Cardiac septum (tissue), 1 donor: ENCODE measurements at places on chromosomes 2 and 18. TPM values are rescaled to one million over a fixed set of nuclear protein-coding genes. Genes with fewer than 3 reads are reported as not detected.

- DNase-seq = no peak
Observed at GRCh38 chr2:109644571-109645275, 30.6 kb downstream of the SOWAHC start.

- DNase-seq = peak; percentile 69
Observed at GRCh38 chr2:29241955-29242565, 126.8 kb downstream of the CLIP4 start.

GRCh38 chr2:46041434-46041833 is 255.8 kb upstream of the EPAS1 start:
- no peak for DNase-seq

GRCh38 chr2:240189686-240190085 is 49.2 kb upstream of the OTOS start:
- peak; percentile 36 for DNase-seq

DNA sequence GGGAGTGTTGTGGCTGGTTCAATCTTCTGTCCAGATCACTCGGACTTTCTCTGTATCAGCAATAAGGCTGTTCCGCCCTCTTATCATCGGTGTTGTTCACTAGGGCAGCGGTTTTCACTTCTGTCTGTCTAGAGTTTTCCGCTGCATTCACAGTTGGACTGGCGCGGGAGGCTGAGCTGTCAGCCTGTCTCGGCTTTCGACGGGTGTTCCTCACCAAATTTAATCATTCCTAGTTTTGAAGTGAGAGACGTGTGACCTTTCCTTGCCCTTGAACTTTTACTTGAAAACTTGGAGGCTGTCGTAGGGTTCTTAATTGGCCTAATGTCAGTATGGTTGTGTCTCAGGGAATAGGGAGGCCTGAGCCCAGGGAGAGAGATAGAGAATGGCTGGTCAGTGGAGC is 108.3 kb downstream of the NFATC1 start:
- peak; percentile 24 for DNase-seq

- no peak for DNase-seq
Observed at GRCh38 chr2:36379710-36380448, 24.3 kb downstream of the CRIM1 start.

DNA sequence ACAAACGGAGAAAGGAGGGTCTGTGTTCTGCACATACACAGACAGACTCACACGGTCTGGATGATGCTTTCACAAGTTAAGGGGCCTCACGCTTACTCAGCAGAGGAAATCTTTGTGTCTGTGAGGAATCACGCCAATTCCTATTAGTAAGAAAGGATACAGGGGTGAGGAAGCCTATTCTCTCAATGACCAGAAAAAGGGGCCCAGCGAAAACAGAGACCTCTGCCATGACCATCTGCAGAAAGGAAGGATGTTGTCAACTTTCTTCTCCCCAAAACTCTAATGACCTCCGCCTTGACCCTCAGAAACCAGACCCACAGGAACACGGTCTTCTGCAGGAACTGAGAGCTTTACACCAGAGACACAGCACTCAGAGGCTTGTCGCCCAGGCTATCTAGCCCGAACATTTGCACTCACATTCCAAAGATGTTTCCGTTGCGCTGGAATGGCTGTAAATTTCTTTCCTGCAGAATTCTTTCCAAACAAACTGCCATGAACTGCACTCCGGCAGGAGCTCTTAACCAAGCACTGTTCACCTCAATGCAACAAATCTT is 186.3 kb downstream of the TCF4 start:
- DNase-seq = no peak

EMILIN1 gene
- 21.0 TPM for total RNA-seq

- no peak for DNase-seq
Observed at GRCh38 chr2:46363535-46364170, 66.4 kb downstream of the EPAS1 start.

TPO gene
- total RNA-seq = 11.8 TPM

LIMS3 gene
- total RNA-seq = 6.4 TPM

- DNase-seq = no peak
Observed at GRCh38 chr18:69022426-69022825, 224.5 kb downstream of the CCDC102B start.

DNA sequence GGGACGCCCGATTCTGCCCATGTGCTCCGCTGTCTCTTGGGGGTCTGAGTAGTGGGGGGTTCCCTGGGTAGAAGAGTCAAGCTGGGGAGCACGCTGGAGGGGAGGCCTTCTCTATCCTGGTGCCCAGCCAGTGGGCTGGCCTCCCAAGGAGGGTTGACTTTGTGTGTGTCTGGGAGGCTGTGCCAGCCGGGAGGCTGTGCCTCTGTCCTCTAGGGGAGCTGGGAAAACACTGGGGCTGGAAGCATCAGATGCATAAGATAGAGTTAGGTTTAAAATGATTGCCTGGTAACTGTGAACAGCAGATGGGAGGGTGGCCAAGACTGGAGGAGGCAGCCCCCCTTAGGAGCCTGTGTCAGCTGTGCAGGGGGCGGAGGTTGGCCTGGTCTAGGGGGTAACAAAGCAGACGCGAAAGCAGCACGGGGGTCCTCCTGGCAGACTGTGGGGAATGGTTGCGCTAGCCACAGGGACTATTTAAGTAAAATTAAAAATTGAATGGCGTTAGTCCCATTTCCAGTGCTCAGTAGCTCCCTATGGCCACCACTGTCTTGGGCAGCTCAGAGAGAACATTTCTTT is 1.3 kb downstream of the ING5 start:
- no peak for DNase-seq

GRCh38 chr2:29394981-29395350 is 279.8 kb downstream of the CLIP4 start:
- no peak for DNase-seq

TXNDC2 gene
- total RNA-seq = not detected

TRIB2 gene
- 49.9 TPM for total RNA-seq

LRRC30 gene
- not detected for total RNA-seq

SLC39A6 gene
- 15.6 TPM for total RNA-seq

- no peak for DNase-seq
Observed at GRCh38 chr18:34848695-34849094, 138.6 kb downstream of the DTNA start.

GRCh38 chr2:201973305-201973928 is 60.2 kb upstream of the FZD7 start:
- no peak for DNase-seq

GRCh38 chr18:76056471-76057110 is 438.5 kb downstream of the ZNF516 start:
- no peak for DNase-seq

- no peak for DNase-seq
Observed at GRCh38 chr18:47817017-47817794, 113.3 kb downstream of the SMAD2 start.

GRCh38 chr2:39488450-39488849 is 51.4 kb upstream of the MAP4K3 start:
- no peak for DNase-seq

GRCh38 chr2:190360965-190361364 is 17.6 kb downstream of the INPP1 start:
- no peak for DNase-seq

- no peak for DNase-seq
Observed at GRCh38 chr2:84131278-84131830, 327.7 kb downstream of the SUCLG1 start.

OSBPL6 gene
- 5.5 TPM for total RNA-seq

ADCYAP1 gene
- 0.22 TPM for total RNA-seq

GRCh38 chr2:173511942-173512341 is 157.3 kb downstream of the CDCA7 start:
- DNase-seq = no peak

DNA sequence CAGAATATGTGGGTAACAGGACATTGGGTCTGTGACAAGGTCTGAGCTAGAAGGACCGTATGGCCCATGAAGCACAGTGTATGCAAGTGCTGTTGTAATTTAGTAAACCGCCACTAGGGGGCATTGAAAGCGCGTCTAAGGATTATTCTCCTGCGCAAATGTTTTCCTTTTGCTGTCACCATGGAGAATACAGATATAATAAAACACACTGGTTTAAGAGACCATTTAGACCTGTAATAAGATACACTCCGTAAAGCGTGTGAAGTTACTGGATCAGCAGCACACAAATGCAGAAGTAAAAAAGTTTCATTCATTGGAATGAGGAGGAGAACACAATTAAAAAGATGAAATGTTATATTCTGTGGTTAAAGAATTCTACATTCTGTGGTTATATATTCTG is 272.4 kb downstream of the AGAP1 start:
- DNase-seq = no peak

- DNase-seq = no peak
Observed at GRCh38 chr2:43223521-43224001, 2.8 kb downstream of the ZFP36L2 start.

OTOS gene
- total RNA-seq = not detected

GRCh38 chr18:49613641-49614151 is 51.8 kb downstream of the LIPG start:
- peak; percentile 63 for DNase-seq

CYP1B1 gene
- 92.7 TPM for total RNA-seq

- no peak for DNase-seq
Observed at GRCh38 chr18:3283908-3284307, 22.0 kb downstream of the MYL12B start.

DNA sequence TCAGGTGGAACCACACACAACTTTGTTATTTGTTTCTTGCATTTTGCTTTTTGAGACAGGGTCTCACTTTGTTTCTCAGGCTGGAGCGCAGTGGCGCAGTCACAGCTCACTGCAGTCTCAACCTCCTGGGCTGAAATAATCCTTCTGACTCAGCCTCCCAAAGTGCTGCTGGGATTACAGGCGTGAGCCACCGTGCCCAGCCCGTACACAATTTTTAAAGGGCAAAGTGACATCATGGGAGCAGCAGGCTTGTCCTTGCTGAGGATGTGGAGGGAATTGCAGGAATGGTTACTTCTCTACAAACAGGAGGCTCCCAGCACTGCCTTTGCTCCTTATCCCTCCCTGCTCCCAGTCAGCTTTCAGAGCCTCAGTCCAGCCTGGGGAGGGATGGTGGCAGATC is 355.9 kb upstream of the KLHL29 start:
- DNase-seq = no peak

DNA sequence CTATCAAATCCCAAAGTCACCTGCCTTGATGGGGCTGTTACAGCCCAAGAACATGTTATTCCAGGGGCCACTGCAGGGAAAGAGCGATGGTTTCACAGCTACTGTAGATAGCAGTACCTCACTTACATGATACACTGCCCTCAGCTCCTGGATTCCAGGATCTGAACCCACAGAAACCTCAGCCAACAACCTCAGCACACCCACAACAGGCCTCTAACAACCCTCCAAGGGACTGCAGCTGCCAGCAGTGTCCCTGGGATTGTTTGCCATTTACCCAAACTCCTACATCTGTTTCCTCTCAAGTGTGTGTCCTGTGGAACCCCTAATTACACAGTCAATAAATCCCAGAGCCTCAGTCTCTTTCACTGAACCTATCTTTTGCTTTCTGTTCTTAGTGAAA is 28.2 kb downstream of the OSBPL1A start:
- no peak for DNase-seq

SIGLEC15 gene
- total RNA-seq = not detected
